ENCODE measurements at places on chromosomes 3 and 15.

DNA sequence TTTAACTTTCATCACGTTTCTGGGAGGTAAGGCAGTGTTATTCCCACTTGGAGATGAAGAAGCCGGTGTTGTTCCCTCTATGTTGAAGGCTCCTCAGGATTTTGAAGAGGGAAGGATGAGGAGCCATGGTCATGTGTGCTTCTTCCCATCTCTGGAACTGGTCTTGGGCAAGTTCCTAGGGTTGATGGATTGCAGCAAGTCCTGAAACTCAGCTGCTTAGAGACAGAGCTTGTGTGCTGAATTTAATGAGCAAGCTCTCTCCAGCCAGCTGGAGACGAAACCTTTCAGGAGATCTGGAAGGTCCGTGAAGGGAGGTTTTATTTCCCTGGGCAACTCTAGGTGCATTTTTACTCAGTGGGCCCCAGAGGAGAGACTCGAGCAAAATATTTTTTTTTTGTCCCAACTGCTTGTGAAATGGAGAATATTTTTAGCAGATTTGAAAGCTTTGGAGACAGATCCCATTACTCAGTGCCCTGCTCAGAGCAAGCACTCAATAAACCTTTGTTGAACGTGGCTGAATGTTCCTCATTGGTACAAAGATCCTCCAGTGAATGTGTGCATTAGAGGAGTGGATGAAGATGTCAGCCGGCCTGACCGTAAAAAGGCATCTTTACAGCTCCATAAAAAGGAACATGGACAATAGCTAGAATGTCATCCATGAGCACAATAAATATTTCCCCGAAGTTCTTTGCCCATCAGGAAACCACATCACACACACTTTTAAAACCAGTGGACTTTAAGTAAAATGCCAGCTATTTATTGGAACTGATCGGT lies 55.6 kb upstream of the RGMA start:
- no peak for DNase-seq

DNA sequence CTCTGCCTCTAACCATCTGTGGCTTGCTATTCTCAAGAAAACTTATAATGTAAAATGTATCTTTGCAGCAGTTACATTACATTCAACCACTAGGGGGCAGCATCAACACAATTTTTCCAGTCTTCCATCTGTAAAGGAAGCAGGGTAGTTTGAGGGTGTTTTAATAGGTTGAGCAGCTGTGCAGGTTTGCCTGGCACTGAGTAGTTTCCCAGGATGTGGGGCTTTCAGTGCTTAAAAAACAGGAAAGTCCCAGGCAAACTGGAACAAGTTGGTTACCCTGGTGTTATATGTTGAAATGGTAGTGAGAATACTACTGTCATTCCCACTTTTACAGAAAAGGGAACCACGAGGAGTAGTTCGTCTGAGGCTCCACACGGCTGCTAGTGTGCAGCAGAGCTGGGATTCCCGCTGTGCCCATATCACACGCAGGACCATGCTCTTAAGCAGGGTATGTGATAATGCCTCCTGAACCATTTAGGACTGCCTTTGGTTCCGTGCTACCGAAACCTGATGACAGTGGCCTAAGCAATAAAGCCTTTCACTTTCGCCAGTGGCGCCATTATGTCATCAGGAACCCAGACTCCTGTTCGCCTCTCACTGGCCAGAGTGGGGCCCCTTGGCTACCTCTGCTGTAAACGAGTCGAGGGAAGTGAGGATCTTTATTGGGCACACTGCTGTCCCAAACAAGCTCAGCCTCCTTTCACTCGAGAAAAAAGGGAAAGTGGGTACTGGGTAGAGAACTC lies 64.7 kb upstream of the ZBTB38 start:
- DNase-seq = peak; percentile 93

- DNase-seq = no peak
Measured at GRCh38 chr15:72113347-72114031, 4.5 kb downstream of the MYO9A start.

GRCh38 chr3:78879295-78879860 lies 888.4 kb downstream of the ROBO1 start:
- DNase-seq = no peak

- no peak for DNase-seq
Measured at GRCh38 chr3:11244121-11244677, 28.0 kb upstream of the ATG7 start.

- DNase-seq = no peak
Measured at GRCh38 chr15:62150445-62150844, 14.6 kb downstream of the C2CD4B start.

GRCh38 chr3:127351321-127351720 lies 63.5 kb upstream of the PRR20G start:
- no peak for DNase-seq

DNA sequence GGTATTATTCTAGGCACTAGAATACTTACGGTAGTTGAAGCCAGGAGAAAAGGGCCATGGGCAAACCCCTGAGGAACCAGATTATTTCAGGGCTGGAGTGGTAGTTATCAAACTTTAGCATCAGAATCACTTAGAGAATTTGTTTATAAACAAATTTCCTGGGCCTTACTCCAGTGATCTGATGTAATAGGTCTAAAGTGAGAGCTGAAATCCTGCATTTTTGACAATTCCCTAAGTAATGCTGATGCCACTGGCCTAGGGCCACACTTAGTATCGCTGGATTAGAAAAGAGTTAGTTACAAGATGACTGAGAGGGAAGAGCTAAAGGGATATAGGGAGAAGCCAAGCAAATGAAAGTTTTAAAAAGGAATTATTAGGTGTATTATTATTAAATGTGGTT lies 412.5 kb upstream of the THRB start:
- no peak for DNase-seq

- DNase-seq = peak; percentile 35
Measured at GRCh38 chr3:187713504-187713903, 11.1 kb upstream of the RTP2 start.

GRCh38 chr3:13796701-13797460 lies 83.0 kb downstream of the WNT7A start:
- no peak for DNase-seq

DNA sequence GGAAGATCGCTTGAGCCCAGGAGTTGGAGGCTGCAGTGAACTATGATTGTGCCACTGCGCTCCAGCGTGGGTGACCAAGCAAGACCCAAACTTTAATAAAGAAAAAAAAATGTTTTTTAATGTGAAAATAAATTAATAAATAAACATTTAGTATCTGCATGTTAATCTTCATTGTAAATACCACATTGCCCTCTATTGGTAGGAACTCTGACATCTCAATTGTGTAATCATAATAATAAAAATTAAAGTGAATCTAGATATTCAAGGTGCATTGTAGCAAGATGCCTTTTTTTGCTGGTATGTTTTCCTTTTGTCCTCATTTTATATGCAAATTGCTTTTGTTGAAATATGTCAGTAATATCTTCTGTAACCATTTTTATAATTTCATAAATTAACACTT lies 95.0 kb upstream of the LIMD1 start:
- DNase-seq = peak; percentile 34

GRCh38 chr15:87871258-87871681 lies 385.3 kb downstream of the NTRK3 start:
- DNase-seq = no peak

GRCh38 chr3:37763309-37763708 lies 98.4 kb upstream of the CTDSPL start:
- DNase-seq = no peak

DNA sequence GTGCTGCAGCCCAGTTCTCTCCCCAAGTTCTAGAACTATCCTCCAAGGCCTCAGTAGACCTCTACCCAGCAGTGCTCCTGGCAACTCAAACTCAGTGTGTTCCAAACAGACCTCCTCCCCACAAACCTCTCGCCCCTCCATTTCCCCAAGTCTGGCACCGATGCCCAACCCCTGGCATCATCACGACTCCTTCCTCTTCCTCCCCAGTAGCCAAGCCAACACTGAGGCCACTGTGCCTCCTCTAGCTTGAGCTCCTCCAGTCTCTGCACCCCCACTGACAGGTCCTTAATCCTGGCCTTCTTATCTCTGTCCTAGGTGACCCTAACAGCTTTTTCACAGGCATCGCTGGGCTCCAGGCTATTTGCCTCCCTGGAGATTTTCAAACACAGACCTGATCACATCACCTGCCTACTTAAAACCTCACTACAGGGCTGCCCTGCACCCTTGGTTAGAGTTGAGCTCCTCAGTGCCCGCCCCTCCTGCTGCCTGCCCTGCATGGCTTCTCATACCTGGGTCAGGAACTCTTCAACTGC lies 6.8 kb downstream of the ARPIN start:
- no peak for DNase-seq

- no peak for DNase-seq
Measured at GRCh38 chr3:52829906-52830463, 487 bp downstream of the ITIH4 start.

DNA sequence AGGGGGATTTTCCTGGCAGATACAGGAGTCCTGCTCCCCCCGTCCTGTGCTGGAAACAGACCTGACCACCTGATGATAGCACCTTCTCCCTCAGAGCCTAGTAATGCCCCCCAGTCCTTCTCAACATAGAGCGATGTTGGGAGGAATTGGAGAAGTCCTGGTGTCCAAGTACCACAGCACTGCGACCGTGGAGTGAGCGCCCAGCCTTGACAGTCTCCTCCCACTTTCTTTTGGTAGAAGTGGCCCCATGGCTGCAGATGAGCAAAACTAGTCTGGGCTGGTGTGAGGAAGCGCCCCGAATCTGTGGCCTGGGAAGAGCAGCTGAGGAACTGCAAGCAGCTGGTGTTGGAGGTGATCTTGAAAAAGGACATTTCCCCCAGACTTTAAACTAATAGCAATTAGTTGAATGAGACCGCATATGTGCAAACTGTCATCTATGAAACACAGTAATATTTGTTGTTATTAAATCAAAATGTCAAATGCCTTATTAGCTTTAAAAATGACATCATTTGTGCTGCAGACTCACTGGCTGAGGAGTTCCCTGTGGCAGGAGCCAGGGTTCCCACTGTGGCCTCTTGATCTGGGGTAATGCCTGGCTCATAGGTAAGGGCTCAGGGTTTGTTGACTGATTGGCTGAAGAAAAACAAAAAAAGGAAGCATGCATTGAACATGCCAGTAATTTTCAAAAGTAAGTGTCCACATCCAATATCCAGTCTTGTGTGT lies 121.8 kb downstream of the CACNA2D3 start:
- DNase-seq = no peak

GRCh38 chr3:191721390-191721861 lies 260.5 kb downstream of the PYDC2 start:
- DNase-seq = no peak

DNA sequence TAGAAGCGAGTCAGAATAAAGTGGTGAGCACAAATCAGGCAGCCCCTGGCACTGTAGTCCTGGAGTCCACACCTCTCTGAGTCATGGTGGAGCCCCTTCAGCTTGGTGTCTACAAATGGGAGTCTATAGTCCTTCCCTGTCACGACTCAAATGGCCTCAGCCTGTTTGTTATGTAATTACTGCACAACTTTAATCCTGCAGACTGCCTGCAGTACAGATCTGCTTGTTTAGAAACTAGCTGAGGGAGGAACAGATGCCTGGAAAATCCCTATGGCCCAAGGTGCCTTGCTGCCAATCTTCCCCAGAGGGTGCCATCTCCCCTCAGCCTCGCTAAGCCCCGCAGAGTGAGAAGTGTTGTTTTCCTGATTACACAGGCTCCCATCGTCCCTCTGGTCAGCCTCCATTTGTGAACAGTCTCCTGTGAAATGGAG lies 3.9 kb upstream of the CXCR6 start:
- no peak for DNase-seq

GRCh38 chr3:40846451-40846850 lies 321.7 kb downstream of the ZNF621 start:
- DNase-seq = no peak

DNA sequence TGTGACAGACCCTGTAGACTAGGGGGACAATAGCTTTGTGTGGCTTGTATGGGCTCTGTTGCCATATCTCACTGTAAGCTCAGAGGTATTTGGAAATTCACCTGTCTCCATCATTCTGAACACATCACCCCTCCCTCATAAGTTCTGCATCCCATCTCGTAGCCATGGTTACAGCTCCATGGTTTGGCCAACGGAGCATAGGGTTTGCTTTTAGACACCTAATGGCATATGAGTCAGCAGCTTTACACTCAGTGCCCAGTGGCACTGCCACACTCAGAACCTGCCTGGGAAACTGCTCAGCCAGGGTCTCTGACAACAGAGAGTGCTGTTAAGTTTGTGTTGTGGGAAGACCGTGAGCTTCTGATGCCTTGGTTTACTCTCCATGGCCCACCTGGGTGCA lies 67.3 kb downstream of the CCK start:
- DNase-seq = no peak

DNA sequence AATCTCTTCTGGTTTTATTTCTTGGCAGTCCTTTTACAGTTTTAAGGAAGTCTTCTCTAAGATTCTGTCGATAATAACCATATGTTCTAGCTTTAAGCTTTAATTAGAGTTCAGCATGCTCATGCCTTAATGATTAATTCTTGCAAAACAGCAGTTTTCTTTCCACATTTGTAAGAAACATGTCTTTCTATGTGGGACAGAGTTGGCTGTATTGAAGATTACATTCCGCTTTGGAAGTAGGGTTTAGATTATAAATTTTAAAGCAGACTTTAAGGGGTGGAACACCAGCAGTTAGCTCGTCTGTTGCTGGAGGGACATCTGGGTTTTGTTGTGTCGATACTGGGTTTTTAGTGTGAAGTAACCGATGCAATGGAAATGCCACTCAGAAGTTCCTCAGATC lies 35.3 kb downstream of the SQOR start:
- no peak for DNase-seq

GRCh38 chr3:132784502-132785025 lies 62.4 kb upstream of the NPHP3 start:
- no peak for DNase-seq

GRCh38 chr15:94250801-94251200 lies 19.4 kb downstream of the MCTP2 start:
- no peak for DNase-seq

DNA sequence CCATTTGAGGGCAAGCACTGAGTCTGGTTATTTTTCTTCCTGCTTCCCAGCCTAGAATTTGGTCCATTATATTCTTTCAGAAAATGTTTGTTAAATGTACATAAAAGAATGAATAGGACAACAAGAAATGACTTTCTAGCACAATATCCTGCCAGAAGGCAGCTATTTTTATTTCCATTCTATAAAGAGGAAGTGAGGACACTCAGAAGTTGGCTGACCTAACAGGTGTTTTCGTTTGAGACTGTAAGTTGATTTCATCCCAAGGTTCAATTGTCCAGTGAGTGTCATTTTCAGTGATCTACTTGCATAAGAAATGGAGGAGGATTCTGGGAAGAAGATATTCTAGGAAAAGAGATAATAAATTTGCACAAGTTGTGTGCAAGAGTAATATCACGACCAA lies 191.9 kb upstream of the POU1F1 start:
- DNase-seq = no peak

GRCh38 chr3:16357186-16358121 lies 92.4 kb downstream of the OXNAD1 start:
- no peak for DNase-seq

DNA sequence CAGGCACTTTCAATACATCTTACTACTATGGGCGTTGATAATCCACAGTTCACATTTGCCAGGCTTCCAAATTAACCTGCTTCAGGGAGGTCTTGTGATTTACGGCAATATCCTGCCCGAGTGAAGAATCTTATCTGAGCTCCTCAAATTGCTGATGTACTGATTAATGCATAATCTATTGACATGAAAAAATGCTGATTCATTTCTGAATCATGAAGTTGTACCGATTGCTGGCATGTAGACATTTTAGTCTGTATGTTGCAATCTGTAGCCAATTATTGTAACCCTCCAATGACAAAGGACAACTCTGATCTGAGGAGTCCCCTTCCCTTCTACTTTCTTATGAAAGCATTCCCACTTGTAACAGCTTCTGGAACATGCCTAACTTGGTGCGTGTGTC lies 97.2 kb downstream of the SEC22A start:
- no peak for DNase-seq
